Coronary artery (tissue), 2 donors: ENCODE measurements at places on chromosomes 16 and 17.
A peak's percentile ranks its signal among the peaks of the same experiment; 100 is the strongest.

GRCh38 chr17:46826116-46826515, 7.6 kb upstream of the WNT3 start:
- DNase-seq = no peak

- no peak for DNase-seq
These were observed 387.5 kb upstream of the HSBP1 start for GRCh38 chr16:83420206-83420760.

GRCh38 chr16:15703029-15703736, 53.1 kb downstream of the NDE1 start:
- no peak for DNase-seq

- no peak for DNase-seq
These were observed 119.9 kb downstream of the BANP start for GRCh38 chr16:88070989-88071625.

DNA sequence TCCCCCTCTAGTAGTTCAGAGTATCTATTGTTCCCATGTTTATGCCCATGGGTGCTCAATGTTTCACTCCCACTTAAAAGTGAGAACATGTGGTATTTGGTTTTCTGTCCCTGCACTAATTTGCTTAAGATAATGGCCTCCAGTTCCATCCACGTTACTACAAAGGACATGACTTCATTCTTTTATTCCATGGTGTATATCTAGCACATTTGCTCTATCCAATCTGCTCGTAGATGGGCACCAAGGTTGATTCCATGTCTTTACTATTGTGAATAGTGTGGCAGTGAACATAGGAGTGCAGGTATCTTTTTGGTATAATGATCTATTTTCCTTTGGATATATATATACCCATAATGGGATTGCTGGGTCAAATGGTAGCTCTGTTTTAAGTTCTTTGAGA, 169.2 kb upstream of the TBX2 start:
- no peak for DNase-seq

DNA sequence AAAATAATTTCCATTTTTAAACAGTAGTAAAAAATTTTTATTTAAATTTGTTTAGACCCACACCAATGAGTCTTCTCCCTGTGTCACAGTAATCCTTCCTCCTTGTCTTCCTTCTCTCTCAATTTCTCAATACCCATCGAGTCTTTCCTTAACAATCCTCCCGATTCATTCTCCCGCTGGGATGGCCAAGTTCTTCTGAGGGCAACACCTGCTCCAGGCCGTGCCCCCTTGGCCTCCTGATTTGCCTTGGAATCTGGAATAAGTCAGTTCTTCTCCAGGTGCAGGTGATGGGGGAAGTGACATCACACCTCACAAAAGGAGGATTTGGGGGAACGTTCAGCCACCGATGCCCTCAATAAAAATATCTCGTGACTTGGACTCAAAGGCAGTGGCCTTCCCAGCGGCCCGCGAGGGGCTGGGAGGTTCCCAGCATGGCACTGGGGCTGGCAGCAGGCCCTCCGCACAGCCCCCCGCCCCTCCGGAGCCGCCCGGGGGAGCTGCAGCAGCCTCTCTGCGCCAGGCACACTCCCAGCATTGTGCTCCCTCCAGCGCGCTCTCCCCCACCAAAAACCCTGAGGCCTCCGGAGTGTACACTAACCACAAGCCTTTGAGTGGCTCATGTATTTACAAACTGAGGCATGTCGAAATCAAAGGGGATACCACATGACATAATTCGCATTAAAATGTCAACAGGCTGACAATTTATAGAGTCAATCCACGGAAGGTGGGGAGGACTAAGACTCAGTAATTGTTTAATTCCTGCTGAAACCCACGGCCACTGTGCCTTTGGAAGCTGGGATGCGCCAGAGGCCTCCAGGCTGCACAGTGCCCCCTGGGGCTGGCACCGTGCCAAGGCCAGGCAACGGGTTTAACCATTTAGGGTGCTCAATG, 120.5 kb downstream of the ZFHX3 start:
- no peak for DNase-seq

DNA sequence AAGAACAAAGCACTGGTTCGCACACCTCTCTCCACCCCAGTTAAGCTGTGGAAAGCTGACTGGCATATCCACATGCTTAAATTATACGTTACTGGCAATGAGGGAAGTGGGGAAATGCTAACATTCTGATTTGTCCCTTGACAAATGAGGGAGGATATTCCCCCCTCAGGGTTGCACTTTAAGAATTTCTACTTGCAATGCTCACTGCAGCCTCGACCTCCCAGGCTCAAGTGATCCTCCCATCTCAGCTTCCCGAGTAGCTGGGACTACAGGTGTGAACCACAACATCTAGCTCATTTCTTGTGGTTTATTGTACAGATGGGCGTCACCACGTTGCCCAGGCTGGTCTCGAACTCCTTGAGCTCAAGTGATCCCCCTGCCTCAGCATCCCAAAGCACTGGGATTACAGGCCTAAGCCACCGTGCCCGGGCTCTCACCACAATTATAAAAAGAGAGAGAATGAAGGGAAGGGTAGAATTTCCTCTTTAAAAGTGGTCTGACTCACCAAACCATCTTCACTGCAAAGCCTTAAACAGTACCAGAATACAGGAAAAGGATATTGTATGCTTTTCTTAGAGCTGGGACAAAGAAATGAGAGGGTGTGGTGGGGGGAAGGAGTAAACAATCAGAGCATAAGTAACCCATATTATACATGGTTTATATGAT, 38.9 kb downstream of the KANSL1 start:
- DNase-seq = no peak

GRCh38 chr17:4554441-4554996, 665 bp downstream of the MYBBP1A start:
- no peak for DNase-seq

- no peak for DNase-seq
These were observed 11.8 kb downstream of the UTS2R start for GRCh38 chr17:82383411-82383810.

DNA sequence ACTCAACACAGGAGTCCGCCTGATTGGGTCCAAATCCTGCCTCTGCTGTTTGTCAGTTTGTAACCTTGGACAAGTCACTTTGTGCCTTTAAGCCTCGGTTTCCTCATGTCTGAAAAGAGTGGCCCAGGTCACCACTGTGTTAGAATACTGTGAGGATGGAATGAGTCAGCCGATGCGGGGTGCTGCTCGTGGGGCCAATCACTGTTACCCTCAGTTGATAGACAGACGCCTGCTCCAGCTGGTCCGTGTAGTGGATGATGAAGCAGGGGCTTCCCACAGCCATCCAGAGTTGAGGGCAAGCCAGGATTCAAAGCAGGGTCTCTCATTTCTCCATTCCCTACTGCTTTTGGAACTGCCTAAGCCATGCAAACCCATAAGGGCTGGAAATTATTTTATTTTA, 5.8 kb downstream of the FBXL19 start:
- no peak for DNase-seq

DNA sequence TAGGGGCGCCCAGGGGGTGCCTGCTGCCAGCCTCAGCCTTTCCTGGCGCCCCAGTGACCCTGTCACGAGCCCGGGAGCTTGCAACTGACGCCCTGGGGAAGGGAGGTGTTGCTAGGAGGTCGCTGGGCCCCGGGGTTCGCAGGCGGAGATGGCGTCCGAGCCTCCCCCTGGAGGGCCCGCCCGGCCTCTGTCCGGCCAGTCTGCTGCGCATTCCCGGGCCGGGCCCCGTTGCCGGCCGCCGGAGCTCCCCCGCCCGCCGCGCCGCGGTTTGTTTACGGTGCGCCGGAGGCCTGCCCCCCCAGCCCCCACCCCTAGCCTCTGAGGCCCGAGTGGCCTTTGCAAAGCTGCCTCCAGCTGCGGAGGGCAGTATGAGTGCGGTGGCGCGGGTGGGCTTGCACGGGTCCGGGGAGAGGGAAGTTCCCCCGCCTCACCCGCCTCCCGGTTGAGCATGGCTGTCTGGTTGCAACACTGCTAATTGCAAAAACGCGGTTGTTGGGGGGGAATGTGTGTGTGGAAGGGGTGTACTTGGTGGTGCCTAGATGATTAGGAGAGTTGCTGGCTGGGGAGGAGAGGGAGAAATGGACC, 514 bp downstream of the THRA start:
- no peak for DNase-seq

DNA sequence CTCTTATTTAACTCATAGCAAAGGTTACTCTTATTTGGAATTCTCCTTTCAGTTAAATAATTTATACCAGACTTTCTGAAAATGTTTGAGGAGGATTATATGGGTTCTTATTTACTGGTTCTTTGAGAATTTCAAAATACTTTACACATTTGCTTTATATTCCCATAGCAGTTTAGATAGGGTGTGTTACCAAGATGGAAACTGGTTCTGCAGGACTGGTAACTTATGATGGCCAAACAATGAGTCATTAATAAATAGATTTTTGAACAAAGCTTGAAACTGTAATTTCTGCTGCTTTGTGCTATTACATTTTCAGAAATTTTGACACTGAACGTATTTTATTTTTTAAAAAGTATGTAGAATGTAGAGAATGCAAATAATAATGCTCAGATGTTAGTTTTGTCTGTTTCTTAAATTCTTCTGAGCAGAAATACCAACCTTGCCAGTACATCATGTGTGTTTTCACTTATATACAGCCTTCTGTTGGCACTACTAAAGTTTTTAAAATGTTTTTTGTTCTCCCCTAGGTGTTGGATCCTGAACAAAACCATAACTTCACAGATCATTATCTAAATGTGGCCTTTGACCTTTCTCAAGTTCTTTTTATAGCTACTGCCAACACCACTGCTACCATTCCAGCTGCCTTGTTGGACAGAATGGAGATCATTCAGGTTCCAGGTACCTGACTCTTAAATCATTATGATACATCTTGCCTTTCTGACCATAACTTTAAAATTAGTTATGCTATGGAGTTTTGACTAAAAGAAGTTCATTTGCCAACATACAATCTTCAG, 48.3 kb upstream of the ABCC11 start:
- no peak for DNase-seq

DNA sequence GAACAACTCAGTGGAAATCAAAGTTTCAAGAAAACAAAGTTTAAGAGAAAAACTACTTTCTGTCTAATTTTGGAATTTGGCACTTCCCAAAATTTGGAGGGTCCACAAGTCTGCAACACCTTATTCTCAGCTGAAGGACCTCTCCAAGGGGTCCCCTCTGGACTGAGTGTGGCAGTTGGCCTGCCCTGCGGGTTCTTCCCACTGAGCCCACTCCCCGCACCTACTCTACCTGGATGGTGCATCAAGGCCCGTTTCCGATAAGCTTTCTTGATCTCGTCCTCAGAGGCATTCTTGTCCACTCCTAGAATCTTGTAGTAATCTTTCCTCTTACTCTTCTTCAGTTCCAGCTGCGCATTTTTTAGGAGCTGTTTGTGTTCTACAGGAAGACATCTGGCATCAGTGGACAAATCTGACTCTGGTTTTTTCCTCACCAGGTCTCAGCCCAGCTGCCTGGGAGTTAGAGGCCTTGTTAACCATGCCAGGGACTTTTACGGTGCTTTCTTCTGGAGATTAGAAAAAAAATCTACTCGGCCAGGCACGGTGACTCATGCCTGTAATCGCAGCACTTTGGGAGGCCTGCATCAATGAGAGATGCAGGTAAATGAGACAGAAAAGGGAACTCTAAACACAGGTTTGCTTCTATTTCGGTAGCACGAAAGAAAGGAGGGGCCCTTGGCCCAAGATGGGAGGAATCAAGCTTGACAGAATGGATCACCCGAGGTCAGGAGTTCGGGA, 15.6 kb downstream of the CNP start:
- peak; percentile 52 for DNase-seq

DNA sequence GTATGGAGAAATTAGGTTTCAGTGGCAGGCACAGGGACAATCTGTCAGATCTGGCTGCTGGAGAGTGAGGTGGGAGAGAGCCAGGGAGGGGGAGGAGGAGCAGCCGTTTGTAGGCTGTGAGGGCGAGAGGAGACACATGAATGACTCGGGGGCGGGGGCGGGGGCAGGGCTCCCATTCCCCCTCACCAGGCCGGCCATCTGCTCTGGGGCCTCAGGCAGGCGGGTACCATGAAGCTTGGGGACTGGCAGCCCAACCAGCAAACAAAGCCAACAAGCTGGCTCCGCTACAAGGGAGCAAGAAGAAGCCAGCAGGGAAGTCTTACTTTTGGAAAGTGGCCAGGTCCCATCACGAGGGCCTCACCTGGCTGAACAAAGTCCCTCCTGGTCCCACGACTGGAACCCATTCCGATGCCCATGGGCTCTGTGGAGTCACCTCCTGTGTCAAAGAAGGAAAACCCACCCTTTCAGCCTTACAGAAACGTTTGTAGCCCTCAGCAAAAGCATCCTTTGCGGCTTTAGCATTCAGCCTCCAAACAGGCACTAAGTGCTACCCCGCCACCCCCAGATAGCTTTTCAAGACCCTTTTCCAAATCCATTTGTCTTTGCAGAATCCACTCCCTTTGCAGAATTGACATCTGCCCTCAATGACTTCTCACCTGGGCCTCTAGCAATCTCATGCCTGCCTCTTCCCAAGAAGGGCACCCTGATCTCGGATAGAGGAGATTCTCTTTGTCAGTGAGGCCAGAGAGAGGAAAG, 9.2 kb upstream of the SSTR2 start:
- DNase-seq = no peak

DNA sequence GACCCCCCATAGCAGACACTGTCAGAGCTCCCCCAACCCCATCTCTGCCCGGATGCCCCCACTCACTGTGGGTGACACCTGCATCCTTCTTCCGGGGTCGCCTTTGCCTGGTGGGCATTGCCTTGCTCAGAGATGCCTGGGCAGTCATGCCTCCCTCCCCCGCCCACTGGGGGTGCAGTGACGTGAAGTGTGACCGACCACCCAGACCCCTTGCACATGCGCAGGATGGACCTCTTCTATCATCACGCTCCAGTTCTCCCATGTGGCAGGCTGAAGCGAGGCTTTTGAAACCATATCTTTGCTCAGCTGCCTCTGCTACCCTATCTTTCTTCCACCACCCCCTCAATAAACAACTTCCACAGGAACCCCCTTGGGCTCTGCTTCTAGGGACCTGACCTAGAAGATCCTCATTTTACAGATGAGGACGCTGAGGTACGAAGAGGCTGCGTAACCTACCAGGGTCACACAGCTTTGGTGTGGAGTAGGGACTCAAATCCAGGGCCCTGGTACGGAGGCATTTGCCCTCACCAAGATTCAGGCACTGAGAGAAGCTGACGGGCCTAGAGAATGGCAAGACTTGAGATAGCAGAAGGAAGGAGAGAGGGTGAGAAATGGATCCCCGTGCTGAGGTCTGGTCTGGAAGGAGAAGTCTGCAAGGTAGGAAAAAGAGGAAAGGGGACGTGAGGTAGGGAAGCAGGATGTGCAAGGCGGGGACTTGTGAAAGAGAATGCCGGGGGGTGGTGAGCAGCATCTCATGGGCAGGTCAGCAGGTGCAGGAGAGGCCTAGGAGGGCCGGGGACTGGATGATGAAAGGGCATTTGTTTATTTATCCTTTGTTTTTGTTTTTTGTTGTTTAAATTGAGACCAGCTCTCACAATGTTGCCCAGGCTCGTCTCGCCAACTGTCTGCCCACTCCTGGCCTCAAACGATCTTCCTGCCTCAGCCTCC, 14.4 kb downstream of the NLRC5 start:
- no peak for DNase-seq

DNA sequence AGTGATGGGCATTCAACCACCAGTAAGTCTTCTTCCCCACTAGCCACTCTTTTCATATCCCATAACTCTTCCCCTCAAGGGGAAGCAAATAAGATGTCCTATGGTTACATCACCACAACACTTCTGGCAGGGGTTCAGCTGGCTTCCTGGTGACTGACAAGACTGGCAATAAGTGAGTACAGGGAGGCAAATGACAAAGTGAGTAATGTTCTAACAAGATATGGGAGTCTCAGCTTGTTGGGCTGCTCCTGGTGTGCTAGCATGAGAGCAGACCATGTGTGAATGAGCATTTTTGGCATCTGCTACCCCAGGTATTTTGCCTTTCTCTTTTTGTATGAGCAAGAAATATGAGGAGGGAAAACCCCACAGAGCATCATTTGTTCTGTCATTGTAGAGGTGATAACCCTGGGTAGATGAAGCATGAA, 9.9 kb downstream of the TMIGD1 start:
- no peak for DNase-seq

- no peak for DNase-seq
These were observed 9.3 kb downstream of the NUBP1 start for GRCh38 chr16:10752843-10753523.
